ENCODE measurements at places on chromosomes 2 and 18. TPM values are rescaled to one million over a fixed set of nuclear protein-coding genes. Genes with fewer than 3 reads are reported as not detected.

The SCG2 gene
- total RNA-seq: 82.1 TPM

The ACVR1 gene
- 81.7 TPM for total RNA-seq

The POTEC gene
- not detected for total RNA-seq

The OSGEPL1 gene
- total RNA-seq: 10.5 TPM

The EGR4 gene
- total RNA-seq: not detected

The TTC31 gene
- total RNA-seq: 25.4 TPM

The LINC00305 gene
- total RNA-seq: not detected

The GKN2 gene
- total RNA-seq: not detected

The SH3RF3 gene
- 58.8 TPM for total RNA-seq

The NT5DC4 gene
- not detected for total RNA-seq

DNA sequence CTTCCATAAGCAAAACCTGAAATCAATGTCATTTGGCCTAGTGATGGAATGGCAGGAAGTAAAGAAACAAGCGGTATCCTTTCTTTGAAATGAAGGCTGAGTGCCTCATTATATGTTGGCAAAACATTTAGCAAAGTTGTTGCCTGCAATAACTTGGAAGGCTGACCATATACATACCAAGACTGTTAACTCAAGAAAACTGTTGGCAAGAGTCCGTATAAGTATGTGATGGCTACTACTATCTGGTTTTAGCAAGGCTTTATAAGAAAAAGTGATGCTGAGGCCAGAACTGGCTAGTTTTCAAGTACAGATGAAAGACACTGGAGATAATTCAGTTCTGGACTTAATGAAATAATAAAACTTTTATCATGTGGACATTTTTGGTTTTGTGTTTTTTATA lies 356.2 kb downstream of the ZNF521 start:
- no peak overlapping the region for H3K27ac ChIP-seq
- DNase-seq: no peak
- no peaks in the 10 kb centered on the region for H3K27me3 ChIP-seq

- H3K4me1 ChIP-seq: peaks cover 32% of the 10 kb centered on the region
- H3K36me3 ChIP-seq: no peaks in the 10 kb centered on the region
- H3K27me3 ChIP-seq: no peaks in the 10 kb centered on the region
- H3K4me3 ChIP-seq: no peak overlapping the region
- no peak for DNase-seq
- H3K27ac ChIP-seq: peak overlapping the region; percentile 59
Observed at GRCh38 chr18:68455229-68455603, 259.7 kb downstream of the TMX3 start.

DNA sequence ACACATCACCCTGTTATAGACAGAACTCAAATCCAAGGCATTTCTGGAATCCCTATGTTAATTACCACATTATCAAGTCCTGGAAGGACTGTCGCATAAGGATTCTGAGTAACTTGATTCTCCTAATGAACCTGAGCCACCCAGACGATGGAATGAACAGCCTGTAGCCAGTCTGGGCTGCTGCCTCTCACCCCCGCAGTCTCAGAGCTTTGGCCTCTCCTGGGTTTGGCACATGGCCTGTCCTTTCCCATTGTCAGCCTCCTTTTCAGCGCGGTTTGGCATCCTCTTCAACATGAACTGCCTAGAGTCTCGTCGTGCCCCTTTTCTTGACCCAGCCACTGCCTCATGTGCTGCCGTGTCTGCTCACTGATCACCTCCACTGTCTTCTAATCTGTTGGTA lies 147.6 kb downstream of the SLC8A1 start:
- peak overlapping the region; percentile 66 for H3K27ac ChIP-seq
- H3K4me3 ChIP-seq: no peak overlapping the region
- peaks cover 53% of the 10 kb centered on the region for H3K4me1 ChIP-seq
- peaks cover 2% of the 10 kb centered on the region for H3K36me3 ChIP-seq
- no peaks in the 10 kb centered on the region for H3K27me3 ChIP-seq

DNA sequence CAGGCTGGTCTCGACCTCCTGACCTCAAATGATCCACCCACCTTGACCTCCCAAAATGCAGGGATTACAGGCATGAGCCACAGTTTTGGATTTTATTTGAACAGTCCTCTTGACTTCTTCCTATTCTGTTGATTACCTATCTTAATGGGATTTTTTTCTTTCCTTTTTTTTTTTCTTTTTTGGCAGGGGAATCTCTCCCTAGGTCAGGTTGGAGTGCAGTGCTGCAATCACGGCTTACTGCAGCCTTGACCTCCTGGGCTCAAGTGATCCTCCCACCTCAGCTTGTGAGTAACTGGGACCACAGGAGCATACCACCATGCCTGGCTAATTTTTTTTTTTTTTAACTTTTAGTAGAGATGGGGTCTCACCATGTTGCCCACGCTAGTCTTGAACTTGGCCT lies 2.8 kb downstream of the MTHFD2 start:
- DNase-seq: no peak
- peaks cover 70% of the 10 kb centered on the region for H3K4me1 ChIP-seq
- H3K4me3 ChIP-seq: peak overlapping the region; percentile 91
- no peaks in the 10 kb centered on the region for H3K27me3 ChIP-seq

DNA sequence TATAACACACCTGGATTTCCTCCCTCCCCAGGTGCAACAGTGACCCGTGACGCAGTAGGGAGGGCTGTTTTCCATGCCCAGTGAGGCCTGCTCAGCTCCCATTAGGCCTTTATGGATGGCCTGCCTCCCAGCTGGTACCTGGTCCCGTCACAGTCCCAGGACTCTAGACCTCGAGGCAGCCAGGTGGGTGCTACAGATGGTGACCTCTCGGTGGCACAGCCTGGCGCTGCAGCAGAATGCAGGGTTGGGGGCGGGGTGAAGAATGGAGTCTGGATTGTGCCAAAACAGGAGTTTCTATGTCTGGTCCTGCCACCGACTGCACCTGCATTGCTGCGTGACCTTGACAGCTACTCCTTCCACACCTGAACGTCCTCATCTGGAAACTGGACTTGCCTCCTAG lies 18.0 kb upstream of the YWHAQ start:
- no peak overlapping the region for H3K27ac ChIP-seq
- no peak overlapping the region for H3K4me3 ChIP-seq
- no peak for DNase-seq
- H3K27me3 ChIP-seq: peaks cover 6% of the 10 kb centered on the region

DNA sequence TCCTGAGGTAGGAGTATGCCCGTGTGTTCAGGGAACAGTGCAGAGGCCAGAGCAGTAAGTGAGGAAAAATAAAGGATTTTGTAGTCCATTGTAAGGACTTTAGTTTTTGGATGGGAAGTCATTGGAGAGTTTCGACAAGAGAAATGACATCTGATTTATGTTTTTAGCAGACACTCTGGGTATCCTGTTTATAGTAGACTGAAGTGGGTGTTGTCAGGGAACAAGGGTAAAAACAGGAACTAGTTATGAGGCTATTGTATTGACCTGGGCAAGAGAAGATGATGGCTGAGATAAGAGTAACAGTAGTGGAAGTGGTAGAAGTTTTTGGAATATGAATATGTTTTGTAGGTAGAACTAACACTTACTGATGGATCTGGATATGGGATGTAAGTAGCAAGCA lies 59.8 kb downstream of the GTF2A1L start:
- no peaks in the 10 kb centered on the region for H3K27me3 ChIP-seq
- no peak for DNase-seq
- no peak overlapping the region for H3K4me3 ChIP-seq
- no peaks in the 10 kb centered on the region for H3K4me1 ChIP-seq

DNA sequence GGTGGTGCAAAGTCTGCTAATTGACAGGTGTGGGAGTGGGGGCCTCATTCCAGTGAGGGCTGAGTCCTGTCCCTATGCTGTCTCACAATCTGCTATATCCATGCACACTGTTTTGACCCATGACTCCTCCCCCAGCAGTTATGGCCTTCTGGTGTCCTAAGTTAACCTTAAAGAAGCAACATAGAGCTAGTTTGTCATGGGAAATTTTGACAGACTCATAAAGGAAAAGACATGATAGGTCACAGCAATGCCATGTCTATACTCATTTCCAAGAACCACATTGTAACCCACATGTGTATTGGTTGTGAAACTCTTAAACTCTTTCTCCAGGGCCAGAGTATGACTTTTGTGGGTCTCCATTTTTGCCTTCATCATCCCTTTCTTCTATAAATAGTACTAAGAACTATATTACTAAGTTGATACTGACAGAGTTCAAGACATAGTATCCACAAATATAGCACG lies 78.2 kb upstream of the SLC1A4 start:
- H3K27ac ChIP-seq: no peak overlapping the region
- no peaks in the 10 kb centered on the region for H3K36me3 ChIP-seq
- H3K27me3 ChIP-seq: peaks cover 6% of the 10 kb centered on the region
- no peak for DNase-seq
- peaks cover 10% of the 10 kb centered on the region for H3K4me1 ChIP-seq

- peaks cover 1% of the 10 kb centered on the region for H3K36me3 ChIP-seq
- peaks cover 14% of the 10 kb centered on the region for H3K4me1 ChIP-seq
- H3K4me3 ChIP-seq: no peak overlapping the region
- H3K27me3 ChIP-seq: no peaks in the 10 kb centered on the region
Observed at GRCh38 chr2:217092710-217093379, 233.0 kb upstream of the TNP1 start.

DNA sequence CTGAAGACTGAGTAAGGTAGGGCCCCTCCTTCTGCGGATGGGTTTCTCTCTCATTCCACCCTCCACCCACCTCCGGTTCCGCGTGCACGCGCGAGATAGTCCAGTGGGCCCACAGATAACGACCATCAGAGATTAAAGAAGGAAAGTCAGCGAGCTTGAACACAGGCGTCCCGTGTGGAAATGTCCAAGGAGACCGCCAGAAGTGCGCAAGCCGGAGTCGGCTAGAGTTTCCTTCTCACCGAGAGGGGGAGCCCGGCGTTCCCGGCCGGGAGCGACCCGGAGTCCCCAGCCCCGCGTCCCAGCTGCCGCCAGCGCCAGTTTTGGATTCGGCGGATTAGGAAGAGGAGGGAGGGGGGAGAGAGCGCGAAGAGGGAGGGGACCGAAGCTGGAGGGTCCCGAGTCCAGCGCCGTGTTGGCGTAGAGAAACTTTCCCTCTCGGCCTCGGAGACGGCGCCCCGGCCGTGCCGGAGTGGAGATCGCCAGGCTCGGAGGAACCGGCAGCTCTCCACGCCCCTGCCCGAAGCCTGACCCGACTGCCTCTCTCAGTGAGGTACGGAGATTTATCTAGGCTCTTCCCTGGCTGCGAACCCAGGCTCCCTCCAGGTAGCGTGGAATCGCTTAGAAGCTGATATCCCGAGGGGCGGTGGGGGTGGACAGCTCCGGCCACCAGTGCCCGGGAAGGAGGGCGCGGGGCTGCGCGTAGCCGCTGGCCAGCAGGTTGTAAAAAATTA lies at the start of gene GULP1:
Gene GULP1 (plus strand): TSS at position 258 of the 731 bp plus-strand sequence. CDS start 185,829 bp downstream, outside the sequence.
- no peaks in the 10 kb centered on the region for H3K27me3 ChIP-seq
- peak within 1 kb of the TSS; percentile 98 for H3K27ac ChIP-seq
- H3K36me3 ChIP-seq: no peaks in the 10 kb centered on the region
- H3K4me3 ChIP-seq: peak within 1 kb of the TSS; percentile 99
- peak; percentile 92 for DNase-seq

DNA sequence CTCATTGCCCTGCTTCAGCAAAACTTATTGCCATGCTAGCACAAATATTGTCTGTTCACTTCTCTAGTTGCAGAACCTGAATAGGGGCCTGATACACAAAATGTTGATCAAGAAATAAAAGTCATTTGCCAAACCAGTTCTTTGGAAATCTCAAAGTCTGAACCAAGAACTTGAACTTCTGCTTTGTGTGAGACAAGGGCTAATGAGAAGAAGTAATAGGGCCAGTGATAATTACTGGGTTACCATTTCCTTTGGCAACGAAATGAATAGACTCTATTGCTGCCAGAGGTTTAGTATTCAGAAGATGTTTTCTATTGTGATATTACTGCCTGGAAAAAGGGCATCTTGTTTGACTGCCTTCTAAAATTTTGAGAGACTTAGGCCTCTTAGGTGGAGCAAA lies 35.0 kb downstream of the TMEFF2 start:
- peaks cover 76% of the 10 kb centered on the region for H3K4me1 ChIP-seq
- peak overlapping the region; percentile 32 for H3K27ac ChIP-seq
- no peak overlapping the region for H3K4me3 ChIP-seq
- no peaks in the 10 kb centered on the region for H3K27me3 ChIP-seq

GRCh38 chr18:4455113-4455811 lies at the start of gene DLGAP1:
DLGAP1 (minus strand) TSS chr18:4455307.
- peak within 1 kb of the TSS; percentile 75 for H3K4me3 ChIP-seq
- no peak within 1 kb of the TSS for H3K27ac ChIP-seq
- peaks cover 16% of the 10 kb centered on the region for H3K4me1 ChIP-seq
- DNase-seq: peak; percentile 90
- peaks cover 32% of the 10 kb centered on the region for H3K27me3 ChIP-seq

DNA sequence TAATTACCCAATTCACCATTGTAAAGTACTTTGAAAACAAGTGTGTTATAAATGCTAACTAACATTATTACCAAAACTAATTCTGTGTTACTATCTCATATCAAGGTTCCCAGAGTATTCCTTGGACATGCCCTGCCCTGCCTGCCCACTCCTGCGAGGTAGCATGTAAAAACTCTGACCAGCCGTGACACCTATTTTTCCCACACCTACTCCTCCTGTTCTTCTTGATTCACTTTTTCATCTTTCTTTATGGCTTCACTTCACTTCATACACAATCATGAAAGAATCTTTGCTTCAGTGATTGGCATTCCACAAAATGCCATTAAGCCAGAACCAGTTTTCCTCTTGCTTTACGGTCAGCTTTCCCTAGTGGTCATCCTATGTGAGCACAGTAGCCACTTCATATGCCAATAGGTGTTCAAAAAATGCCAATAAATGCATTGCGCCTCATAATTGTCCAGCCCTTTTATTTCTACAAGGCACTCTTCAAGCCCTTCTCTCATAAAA lies 42.6 kb upstream of the SETBP1 start:
- no peaks in the 10 kb centered on the region for H3K36me3 ChIP-seq
- DNase-seq: no peak
- H3K4me1 ChIP-seq: peaks cover 36% of the 10 kb centered on the region
- H3K27me3 ChIP-seq: no peaks in the 10 kb centered on the region

- no peak overlapping the region for H3K27ac ChIP-seq
- no peak overlapping the region for H3K4me3 ChIP-seq
- peaks cover 6% of the 10 kb centered on the region for H3K4me1 ChIP-seq
- peak; percentile 83 for DNase-seq
- no peaks in the 10 kb centered on the region for H3K27me3 ChIP-seq
- H3K36me3 ChIP-seq: no peaks in the 10 kb centered on the region
Observed at GRCh38 chr2:203734276-203734983, 28.0 kb downstream of the CD28 start.

GRCh38 chr2:8653485-8653884 lies 28.4 kb upstream of the ID2 start:
- DNase-seq: no peak
- no peaks in the 10 kb centered on the region for H3K4me1 ChIP-seq
- H3K27ac ChIP-seq: no peak overlapping the region
- no peak overlapping the region for H3K4me3 ChIP-seq

DNA sequence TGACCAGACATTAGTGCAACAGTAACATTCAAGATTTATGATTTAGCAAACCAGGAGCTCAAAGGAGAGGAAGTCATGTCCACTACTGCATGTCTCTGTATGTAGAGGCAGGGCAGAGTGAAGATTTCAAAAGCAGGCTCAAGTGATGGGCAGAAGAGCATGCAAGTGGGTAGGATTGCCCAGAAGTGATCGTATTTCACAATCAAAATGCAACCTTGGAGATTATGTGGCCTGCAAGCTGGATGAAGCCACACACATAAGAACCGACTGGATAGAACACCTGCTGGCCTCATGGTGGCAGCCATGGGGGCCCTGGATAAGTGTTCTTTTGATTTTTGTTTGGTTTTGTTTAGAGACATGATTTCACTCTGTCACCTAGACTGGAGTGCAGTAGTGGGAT lies 286.8 kb upstream of the RAB12 start:
- H3K27ac ChIP-seq: no peak overlapping the region
- DNase-seq: no peak

All from chondrocyte (in vitro differentiated cells).